NCI-H1436 (cell line): ENCODE measurements at places on chromosomes 2 and 18.

DNA sequence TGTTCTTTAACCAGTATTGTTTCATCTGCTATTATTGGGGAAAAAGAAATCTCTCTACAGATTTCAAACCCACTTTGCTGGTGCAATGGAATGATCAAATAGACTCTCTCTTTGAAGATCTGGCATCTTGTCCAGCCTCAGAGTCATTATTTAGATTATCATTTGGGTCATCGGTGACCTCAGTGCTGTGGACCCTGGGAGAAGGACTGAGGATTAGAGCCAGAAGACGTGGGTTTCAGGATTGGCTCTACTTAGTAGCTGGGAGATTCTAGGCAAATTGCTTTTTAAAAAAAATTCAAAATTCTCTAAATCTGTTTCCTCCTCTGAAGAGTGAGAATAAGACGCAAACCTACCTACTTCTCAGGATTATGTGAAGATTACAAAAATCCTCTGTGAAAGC, 107.6 kb upstream of the CTAGE1 start:
- DNase-seq, result no peak

DNA sequence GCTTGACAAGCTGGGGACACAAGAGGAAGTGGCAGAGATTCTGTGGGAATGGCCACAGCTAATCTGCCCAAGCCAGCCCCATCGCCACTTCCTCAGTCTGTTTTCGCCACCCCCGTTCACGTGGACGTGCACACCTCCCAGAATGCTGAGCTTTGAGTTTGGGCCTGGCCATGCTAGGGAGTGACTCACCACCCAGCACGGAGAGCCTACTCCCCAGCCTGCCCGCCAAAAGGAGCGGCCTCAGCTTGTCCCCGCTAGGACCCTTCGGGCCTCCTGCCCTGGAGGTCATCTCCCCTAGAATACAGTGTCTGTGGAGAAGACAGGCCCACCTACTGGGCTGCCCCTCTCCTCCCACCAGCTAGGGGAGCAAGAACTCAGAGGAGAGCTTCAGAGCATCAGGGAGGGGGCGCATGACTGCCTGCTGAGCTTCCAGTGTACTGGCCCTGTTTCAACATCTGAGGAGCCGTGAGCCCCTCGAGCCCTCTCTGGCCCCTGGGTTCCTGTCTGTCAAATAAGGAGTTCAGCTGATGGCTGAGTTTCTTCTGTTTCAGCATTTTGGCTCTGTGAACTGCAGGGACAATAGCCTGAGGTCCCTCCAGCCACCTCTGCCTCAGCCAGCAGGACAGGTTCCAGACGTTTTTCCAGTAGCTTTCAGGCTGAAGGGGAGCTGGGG, 5.1 kb downstream of the SLC35F6 start:
- DNase-seq, result no peak

DNA sequence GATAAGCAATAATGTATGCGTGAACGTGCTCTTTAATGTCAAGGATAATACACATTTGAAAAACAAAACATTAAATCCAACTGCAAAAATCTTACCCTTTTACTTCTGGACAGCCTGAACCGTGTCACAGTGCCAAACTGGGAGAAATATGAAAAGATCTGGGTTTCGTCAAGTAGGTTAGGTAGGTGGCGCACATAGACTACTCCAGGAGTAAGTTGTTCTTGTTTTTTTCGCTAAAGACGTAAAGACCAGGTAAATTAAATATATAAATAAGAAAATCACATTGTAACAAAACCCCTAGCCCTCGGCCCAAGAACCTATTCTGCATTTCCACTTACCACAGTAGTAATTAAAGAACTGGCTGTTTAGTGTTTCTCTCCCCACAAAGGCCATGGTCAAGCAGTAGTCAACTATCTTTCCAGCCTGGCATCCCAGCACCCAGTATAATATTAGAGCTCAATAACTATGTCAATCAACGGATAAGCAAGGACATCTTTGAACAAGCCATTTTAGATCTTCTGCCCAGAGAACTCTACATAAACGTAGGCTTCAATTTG, 1.1 kb downstream of the NIFK start:
- DNase-seq, result no peak

- DNase-seq, result no peak
These were observed 13.2 kb upstream of the ILKAP start for GRCh38 chr2:238216651-238217184.

DNA sequence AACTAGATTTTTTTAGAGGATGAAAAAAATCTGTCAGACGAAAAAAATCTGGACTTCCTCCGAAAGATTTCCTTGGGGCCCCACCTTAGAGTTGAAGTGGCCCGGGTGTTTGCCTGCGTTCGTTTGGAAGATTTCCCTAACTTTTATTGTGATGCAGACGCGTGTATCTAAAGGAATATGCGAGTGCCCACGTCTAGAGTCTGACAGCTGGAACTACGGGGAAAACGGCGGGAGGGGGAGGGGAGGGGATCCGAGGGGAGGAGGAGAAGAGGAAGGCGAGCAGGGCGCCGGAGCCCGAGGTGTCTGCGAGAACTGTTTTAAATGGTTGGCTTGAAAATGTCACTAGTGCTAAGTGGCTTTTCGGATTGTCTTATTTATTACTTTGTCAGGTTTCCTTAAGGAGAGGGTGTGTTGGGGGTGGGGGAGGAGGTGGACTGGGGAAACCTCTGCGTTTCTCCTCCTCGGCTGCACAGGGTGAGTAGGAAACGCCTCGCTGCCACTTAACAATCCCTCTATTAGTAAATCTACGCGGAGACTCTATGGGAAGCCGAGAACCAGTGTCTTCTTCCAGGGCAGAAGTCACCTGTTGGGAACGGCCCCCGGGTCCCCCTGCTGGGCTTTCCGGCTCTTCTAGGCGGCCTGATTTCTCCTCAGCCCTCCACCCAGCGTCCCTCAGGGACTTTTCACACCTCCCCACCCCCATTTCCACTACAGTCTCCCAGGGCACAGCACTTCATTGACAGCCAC, 2.4 kb upstream of the SP9 start:
- peak; percentile 44 for DNase-seq

- no peak for DNase-seq
These were observed 345.4 kb upstream of the SALL3 start for GRCh38 chr18:78634061-78634696.

DNA sequence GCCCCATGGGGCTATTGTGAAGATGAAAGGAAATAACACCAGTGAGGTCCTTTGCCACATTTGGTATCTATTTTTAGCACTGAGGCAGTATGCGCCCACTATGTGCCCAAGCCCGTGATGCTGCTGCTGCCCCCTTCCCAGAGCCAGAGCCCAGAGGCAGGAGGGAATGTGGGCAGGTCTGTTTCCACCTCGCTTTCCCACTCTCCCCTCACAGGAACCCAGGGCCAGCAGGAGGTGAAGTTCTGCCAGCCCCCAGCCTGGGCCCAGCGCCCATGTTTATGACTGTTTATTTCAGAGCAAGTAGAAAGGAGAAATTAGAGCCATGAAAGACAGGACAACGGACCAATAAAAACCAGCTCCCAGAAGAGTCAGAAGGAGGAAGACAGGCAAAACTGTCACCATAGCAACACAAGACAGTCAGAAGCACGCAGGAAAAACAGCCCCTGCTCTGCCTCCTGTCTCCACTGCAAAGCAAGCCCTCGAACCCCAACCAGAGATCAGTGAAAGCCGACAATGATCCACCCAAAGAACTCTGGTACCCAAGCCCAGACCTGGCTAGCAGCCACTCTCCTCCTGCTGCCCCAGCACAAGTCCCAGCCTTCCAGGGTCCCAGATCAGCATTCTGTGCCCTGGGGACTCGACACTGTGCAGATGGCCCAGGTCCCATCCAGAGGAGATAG, 1.4 kb downstream of the CYRIA start:
- no peak for DNase-seq

GRCh38 chr2:188051706-188052105, 240.0 kb upstream of the GULP1 start:
- DNase-seq, result no peak

GRCh38 chr2:201633661-201634249, 9.5 kb downstream of the TMEM237 start:
- no peak for DNase-seq

DNA sequence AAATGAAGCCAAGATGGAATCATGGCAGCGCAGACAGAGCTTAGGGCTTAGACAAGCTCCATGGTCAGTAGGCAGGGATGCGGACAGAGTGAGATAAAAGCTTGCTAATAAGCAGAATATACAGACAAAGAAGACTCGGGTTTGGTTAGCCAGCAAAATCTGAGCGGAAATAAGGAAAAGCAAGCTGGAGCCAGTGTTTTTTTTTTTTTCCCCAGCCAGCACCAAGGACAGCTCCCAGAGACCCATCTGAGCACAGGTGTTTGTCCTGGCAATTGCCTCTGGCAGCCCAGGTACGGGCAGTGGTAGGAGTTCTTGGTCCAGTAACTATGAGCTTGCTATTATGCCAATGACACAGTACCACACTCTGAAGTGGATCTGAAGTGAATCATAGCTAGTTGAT, 187.6 kb downstream of the ADCYAP1 start:
- no peak for DNase-seq

DNA sequence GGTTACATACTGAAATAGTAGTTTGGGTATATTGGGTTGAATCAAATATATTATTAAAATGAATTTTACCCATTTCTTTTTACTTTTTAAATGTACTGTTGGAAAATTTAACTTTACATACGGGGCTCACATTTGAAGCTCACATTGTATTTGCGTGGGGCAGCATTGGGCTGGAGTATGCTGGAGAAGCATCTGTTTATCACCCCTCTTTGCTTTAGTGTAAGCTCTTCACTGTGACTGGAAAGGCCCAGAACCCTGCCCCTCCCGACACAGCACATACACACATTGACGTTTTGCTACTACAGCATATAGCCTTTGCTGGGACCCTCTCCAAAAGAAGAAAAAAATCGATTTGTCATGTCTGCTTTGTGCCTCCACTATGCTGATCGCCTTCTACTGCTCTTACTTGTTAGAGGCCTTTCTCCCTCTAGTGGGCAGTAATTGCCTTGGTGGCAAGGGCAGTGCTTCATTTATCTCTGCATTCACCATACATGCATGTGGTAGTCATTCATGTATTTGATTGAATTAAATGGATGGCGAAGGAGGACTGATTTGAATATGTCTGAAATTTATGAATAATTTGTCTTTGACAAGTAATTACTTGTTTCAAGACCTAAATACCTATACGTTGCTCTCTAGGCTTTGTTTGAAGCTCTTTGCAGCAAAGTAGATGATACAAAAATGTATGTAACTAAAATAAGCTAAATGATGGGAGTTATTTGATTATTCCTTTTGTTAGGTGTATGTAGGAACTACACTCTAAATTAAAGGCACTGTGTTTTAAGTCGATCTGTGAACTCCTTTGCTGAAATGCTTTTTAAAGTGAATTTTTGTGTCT, 37.4 kb downstream of the VAPA start:
- DNase-seq, result no peak

DNA sequence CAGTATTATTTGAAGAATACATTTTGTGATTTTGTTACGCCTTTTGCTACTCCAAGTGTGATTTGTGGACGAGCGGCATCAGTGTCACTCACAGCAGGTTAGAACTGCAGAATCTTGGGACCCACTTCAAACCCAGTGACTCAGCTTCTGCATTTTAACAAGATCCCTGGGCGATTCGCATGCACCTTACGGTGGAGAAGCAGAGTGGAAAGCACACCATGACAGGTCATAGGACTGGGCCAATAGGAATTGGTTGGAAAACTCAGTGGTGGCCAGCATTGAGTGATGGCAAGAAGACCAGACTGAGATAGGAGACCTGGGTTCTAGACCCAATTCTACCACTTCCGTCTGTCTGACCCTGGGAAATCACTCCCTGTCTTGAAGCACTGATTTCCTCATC, 26.3 kb downstream of the CTLA4 start:
- no peak for DNase-seq

GRCh38 chr18:65968239-65969004, 217.6 kb downstream of the CDH7 start:
- DNase-seq, result no peak

GRCh38 chr2:46179037-46179621, 118.1 kb upstream of the EPAS1 start:
- DNase-seq, result no peak

GRCh38 chr18:3184275-3184963, 35.3 kb downstream of the MYOM1 start:
- no peak for DNase-seq

DNA sequence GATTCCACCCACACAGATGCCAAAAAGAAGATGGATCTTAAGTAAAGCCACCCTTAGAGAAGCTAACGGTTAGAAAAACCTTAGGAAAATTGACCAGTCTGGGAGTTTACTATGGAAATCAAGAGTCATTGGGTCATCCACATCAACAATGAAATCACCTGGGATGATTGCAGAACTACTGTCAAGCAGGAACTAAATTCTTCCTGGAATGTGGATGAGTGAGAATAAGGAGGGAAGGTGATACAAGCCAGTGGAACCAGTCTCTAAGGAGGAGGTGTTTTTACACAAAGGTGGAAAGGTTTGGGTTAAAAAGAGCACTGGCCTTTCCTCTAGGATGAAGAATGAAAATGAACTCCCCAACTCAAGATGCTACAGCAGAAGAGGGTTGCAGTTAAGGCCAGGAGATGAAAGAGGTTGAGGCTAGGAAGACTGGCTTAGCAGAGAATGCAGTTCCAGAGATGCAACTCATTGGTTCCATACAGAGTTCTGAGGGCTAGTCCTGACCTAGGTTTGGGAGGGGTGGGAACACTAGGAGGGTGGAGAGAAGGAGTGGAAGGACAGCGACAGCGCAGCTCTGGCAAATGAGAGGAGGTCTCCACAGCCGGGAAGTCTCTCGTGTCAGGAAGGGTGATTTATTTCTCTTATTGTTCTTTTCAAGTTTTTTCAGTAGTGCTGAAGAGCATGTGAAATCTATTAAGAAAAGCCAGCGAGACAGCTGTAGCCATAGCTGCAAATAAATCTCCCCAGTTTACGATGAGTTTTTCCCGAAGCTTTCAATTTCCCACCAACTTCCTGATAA, 27.7 kb upstream of the KDM3A start:
- DNase-seq, result no peak

DNA sequence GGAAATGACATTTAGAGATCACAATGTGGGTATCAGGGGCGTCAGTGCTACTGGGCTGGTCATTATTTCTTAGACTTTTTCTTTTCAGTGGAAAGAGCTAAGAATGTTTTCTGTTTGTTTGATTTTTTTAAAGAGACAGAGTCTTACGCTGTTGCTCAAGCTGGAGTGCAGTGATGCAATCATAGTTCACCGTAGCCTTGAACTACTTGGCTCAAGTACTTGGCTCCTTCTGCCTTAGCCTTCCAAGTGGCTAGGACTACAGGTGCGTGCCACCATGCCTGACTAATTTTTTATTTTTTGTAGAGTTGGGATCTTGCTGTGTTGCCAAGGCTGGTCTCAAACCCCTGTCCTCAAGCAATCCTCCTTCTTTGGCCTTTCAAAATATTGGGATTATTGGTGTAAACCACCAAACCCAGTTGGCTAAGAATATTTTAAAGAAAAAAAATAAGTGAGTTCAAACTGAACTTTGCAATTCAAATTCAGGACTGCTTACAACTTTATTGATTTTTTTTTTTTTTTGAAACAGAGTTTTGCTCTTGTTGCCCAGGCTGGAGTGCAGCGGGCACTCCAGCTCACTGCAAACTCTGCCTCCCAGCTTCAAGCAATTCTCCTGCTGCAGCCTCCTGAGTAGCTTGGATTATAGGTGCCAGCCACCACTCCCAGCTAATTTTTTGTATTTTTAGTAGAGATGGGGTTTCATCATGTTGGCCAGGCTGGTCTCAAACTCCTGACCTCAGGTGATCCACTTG, 154.2 kb downstream of the MIB1 start:
- no peak for DNase-seq
